ENCODE measurements at places on chromosomes 7 and 10.

DNA sequence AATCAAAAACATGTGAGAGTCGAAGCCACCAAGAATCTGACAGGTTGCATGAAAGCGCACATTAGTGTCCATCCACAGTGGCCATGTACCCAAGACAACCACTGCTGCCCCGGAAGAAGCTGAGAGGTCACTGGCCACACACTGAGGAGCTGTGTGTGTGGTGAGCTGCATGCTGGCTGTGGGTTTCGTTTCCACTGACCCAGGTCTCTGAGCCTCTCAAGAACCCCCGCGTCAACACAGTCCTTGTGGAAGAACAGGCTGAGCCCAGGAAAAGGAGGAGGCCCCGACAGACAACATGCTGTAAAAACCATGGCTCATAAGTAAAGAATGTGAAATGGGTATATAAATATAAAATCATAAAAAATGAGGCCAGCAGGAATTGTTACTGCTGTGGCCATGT is 8.2 kb downstream of the VIPR2 start:
- no peak for DNase-seq

GRCh38 chr7:13920053-13920697 is 69.3 kb downstream of the ETV1 start:
- DNase-seq = no peak

DNA sequence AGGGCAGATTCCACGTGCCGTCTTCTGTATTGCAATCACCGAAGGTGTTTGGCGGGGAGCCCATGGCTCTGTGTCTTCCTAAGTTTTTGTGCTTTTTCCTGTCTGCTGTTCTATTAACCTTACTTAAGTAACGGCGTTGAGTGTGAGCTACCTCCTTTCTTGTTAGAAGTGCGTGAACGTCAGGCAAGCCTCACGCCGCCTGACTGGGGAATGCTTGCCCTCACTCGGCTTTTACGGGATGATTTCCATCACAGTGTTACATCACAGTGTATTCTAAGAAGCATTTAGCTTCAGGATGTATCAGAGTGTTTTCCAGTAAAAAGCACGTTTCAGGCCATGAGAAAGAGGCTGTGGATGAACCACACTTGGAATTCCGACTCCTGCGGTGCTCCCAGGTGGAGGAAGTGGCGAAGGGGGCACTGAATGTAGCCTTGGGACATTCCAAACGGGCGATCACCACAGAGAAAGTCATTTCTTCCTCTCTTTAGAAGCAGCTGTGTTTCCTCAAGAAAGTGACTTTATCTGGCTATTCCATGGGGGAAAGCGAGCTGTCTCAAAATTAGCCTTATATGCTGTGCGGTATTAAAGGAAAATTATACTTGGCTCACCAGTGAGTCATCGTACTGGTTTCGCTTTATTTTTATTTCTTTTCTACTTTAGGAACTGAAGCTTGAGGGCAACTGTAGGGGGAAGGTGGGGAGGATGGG is 290.7 kb downstream of the KLF6 start:
- DNase-seq = no peak

- DNase-seq = peak; percentile 11
Observed at GRCh38 chr7:77415476-77415822, 700 bp downstream of the GSAP start.

DNA sequence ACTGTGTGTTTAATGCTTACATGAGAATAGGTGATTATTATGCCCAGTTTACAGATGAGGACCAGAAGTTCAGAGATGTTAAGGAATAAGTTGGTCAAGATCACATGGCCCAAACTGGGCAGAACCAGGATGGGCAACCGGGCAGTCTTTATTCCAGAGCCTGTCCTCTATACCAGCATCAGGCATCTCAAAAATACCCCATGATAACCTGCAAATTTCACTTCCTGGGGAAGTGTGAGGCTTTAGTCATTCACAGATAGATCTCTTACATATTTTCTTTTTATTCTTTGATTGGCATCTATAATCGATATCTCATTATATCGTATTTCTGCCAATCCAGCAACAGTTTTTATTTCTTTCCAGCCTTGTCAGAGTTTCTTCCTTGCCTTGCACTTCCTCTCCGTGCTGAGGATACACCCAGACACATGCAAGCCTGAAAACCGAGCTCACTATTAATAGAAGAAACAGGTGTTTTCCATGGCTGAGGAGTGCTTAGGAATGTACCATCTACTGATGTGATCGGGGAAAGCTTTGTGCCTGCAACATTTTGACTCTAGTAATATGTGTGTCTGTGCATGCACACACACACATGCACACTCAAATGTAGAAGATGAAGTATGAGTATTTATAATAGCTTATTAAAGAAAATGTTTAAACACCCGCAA is 82.4 kb downstream of the CREM start:
- DNase-seq = no peak

DNA sequence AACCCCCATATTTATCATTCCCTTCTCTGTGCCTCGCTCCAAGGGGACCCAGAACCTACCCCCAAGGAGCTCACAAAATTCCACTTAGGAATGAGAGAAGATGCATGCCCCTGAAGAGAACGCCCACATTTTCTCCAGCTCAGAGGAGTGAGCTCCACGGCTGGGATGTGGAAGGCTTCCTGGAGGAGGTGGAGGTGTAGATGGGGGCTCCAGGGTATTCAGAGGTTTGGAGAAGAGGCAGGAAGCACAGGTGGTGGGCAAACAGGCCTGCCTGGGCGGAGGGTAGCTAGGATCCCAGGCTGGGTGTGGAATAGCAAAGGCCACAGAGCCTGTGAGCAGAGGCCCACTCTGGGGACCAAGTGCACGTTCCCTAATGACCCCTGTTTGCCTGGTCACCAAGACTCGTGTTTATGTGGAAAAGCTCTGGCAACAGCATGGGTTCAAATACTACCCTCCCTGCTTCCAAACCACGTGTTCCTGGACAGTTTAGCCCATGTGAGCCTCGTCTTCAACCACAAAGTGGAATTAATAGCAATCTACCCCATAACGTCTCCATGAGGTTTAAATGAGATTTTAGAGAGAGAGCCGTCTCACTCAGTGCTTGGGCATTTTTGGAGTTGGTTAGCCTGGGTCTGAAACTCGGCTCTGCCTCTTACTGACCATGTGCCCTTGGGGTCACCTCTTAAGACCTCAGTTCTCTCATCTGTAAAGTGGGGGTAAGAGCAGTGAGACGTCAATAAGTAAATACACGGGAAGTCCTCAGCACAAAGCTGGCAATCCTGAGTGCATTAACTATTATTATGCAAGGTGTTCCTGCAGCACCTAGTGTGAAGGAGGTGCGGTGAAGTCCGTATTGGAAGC is 24.7 kb downstream of the UNC5B start:
- no peak for DNase-seq

- DNase-seq = no peak
Observed at GRCh38 chr10:49282306-49282705, 16.7 kb upstream of the C10orf71 start.

- no peak for DNase-seq
Observed at GRCh38 chr10:6049031-6049400, 13.2 kb downstream of the IL2RA start.

GRCh38 chr7:21565614-21566013 is 22.8 kb downstream of the DNAH11 start:
- no peak for DNase-seq

DNA sequence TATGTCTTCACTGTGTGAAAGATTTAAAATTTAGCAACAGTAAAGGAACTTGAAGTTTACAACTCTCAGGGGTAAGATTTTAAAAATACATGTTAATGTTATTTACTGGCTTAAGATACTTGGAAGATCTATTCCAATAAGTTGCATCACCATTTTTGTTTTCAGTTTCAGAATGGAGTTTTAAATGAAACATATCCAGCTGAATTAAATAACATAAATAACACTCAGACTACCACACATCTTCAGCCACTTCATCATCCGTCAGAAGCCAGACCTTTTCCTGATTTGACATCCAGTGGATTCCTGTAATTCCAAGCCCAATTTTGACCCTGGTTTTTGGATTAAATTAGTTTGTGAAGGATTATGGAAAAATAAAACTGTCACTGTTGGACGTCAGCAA is 44.3 kb downstream of the AHR start:
- DNase-seq = no peak

- DNase-seq = no peak
Observed at GRCh38 chr7:23298141-23298881, 828 bp upstream of the MALSU1 start.

GRCh38 chr7:17952387-17952786 is 12.1 kb upstream of the SNX13 start:
- DNase-seq = no peak

- no peak for DNase-seq
Observed at GRCh38 chr7:77991656-77992055, 193.1 kb downstream of the PHTF2 start.

GRCh38 chr7:19097165-19098055 is 20.0 kb downstream of the TWIST1 start:
- DNase-seq = no peak

GRCh38 chr7:46685051-46685450 is 764.0 kb upstream of the IGFBP3 start:
- no peak for DNase-seq

DNA sequence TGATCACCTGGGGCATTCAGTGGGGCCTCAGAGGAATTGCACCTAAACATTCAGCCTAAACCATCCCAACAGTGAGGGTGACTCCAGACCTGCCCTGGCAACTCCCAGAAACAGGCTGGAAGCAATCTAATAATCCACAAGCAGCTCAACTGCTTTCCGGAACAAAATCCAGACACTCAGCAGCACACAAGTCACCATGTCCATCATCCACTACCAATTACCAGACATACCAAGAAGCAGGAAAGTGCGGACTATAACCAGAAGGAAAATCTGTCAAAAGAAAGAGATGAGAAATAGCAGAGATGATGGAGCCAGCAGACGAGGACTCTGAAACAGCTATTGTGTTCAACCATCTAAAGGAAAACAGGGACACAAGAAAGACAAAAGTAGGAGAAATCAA is 342.6 kb upstream of the ZMIZ1 start:
- no peak for DNase-seq

- peak; percentile 98 for DNase-seq
Observed at GRCh38 chr10:43362191-43362839, 9.1 kb upstream of the FXYD4 start.

DNA sequence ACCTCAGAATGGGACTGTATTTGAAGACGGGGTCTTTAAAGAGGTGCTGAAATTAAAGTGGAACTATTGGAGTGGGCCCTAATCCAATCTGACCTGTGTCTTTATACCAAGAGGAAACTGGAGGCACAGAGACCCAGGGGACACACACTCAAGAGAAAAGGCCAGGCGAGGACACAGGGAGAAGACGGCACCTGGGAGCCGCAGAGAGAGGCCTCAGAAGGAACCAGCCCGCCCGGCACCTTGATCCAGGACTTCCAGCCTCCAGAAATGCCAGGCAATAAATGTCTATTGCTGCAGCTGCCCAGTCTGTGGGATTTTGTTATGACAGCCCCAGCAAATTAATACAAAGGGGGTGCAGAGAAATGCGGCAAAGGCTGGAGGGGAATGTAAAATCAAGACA is 10.5 kb downstream of the CARD11 start:
- no peak for DNase-seq

- DNase-seq = no peak
Observed at GRCh38 chr7:40874756-40875155, 740.0 kb downstream of the SUGCT start.

DNA sequence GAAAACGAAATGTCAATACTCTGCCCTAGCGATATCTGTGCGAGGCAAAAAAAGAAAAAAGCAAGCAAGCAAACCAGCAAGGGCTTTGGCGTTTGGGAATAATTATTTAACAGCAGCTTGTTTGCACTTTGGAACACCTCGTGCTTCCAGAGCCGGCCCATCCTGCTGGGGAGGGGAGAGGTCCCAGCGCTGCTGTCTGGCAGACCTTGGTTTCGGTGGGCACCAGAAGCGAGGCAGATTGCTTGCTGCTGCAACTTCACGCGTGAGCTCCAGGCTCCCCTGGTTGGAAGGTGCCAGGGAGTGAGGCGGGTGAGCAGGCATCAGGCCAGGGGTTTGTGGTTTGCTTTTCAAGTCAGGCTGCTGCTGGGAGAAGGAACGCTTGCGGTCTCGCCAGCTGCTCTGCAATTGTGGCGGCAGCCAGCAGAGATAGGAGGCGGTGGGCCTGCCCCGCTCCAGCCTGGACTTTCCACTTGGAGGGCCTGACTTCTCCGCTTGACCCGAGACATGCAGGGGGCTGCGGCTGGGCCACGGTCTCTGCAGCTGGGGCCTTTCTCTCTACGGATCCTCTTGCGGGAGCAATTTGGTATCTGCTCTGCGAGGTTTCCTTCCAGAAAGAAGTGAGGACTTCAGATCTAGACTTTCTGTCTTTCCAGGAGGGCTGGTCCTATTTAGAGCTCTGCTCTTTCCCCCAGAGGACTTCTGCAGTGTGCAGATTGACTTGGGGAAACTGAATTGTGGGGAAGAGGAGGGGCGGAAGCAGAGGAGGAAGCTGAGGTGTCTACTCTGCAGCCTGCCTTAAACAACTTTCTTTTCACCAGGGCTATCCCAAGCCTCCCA is 131.4 kb downstream of the PRPF18 start:
- peak; percentile 17 for DNase-seq

DNA sequence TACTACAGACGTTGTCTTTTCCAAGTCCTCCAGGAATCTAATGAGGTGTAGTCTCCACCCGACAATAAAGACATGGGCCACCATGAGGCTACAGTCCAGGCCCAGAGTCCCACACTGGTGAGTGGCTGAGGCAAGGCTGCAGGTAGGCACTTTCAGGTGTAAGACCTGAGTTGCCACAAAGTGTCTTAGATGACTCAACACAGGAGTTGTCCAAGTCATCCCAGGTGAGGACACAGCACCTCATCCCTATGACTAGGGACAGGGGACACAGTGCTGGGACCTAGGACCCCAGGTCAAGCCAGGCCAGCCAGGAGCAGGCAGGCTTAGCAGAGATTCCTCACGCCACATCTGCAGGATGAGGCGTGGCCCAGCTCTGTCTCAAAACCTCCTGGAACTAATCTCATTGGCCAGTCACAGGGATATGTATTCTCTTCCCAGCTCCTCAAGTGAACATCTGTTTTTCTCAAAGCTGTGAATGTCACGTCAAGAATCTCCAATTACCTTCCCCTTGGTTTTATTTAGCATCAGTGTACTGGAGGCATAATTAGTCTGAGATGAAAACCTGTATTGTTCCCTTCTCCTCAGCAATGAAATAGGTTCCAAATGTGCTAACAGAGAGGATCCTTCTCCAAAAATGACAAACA is 254.6 kb downstream of the GRID1 start:
- no peak for DNase-seq

DNA sequence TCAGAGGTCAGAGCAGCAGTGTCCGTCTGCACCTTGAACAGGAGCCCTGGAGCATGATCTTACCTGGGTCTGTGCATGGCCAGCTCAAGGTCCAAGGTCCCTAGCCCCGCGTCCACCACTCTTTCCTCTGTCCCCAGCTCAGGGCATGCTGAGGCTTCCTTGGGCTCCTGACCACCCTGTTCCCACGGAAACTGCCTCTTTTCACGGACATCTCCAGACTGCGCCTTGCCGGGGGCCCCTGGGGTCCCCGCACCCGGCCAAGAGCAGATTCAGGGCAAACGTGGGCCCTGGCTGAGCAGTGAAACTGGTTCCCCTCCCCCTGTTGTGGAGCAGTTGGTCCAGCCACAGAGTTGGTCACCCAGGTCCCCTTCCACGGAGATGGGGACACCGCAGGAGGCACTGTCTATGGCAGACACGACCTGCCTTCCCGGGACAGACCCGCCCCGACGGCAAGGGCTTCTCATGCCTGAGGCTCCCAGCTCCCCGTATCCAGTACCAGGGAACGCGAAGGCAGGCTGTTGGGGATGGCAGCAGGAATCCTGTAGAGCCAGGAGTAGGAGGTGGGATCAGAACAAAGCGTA is 217.4 kb upstream of the PPP2R2D start:
- no peak for DNase-seq

- no peak for DNase-seq
Observed at GRCh38 chr7:132030086-132030568, 473.7 kb upstream of the PODXL start.

Data from stimulated activated CD4-positive, alpha-beta T cell treated with anti-CD3 and anti-CD28 coated beads, Interleukin-4, amount 100 ng/mL, for 4 hours (primary cell).